ENCODE measurements at places on chromosomes 7 and 10.

GRCh38 chr10:126929391-126929790 lies 24.2 kb downstream of the DOCK1 start:
- H3K36me3 ChIP-seq: no peaks in the 10 kb centered on the region
- peaks cover 4% of the 10 kb centered on the region for H3K4me1 ChIP-seq
- H3K4me3 ChIP-seq: no peak overlapping the region
- no peak overlapping the region for H3K27ac ChIP-seq
- no peaks in the 10 kb centered on the region for H3K27me3 ChIP-seq

DNA sequence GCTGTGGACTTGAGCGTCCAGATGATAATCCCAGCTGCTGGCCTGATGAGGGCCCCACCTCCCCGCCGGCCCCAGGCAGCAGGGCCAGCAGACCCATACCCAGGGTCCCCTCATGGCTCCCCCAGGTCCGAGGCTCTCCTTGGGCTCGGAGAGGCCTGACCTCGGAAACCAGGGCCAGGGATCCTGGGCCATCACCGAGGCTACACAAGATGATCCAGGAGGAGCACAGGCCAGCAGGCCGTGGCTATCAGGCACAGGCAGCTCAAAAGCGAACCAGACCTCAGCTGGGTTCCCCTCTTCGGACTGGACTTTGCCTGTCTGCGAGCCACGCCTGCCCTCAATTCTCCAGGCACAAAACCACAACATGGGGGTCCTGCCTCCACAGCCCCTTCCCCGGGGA lies 17.4 kb downstream of the PDGFA start:
- H3K36me3 ChIP-seq: peaks cover 63% of the 10 kb centered on the region
- H3K4me1 ChIP-seq: peaks cover 16% of the 10 kb centered on the region
- H3K4me3 ChIP-seq: no peak overlapping the region
- no peaks in the 10 kb centered on the region for H3K27me3 ChIP-seq

DNA sequence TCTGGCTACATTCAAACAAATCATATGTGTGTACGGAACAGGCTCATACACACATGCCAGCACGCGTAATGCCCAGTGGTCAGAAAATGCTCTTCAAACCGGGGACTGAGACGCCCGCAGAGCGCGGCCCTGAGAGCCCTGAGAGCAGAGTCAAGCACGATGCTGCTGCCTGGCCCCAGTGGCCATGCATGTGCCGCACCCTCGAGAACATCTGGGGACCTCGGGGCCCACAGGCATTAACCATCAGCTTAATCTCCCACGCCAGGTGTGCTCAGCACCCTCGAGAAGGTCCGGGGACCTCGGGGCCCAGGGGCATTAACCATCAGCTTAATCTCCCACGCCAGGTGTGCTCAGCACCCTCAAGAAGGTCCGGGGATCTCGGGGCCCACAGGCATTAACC lies 163.1 kb downstream of the PTPRN2 start:
- no peaks in the 10 kb centered on the region for H3K36me3 ChIP-seq
- no peak overlapping the region for H3K4me3 ChIP-seq
- H3K27ac ChIP-seq: no peak overlapping the region
- no peaks in the 10 kb centered on the region for H3K4me1 ChIP-seq

GRCh38 chr10:4307910-4308309 lies 518.1 kb upstream of the AKR1E2 start:
- H3K4me3 ChIP-seq: no peak overlapping the region
- no peaks in the 10 kb centered on the region for H3K36me3 ChIP-seq
- H3K27ac ChIP-seq: peak overlapping the region; percentile 12
- no peak for DNase-seq
- no peaks in the 10 kb centered on the region for H3K27me3 ChIP-seq
- H3K4me1 ChIP-seq: no peaks in the 10 kb centered on the region

All from ascending aorta (tissue), 2 donors.